ENCODE measurements at places on chromosomes 5 and 9.

DNA sequence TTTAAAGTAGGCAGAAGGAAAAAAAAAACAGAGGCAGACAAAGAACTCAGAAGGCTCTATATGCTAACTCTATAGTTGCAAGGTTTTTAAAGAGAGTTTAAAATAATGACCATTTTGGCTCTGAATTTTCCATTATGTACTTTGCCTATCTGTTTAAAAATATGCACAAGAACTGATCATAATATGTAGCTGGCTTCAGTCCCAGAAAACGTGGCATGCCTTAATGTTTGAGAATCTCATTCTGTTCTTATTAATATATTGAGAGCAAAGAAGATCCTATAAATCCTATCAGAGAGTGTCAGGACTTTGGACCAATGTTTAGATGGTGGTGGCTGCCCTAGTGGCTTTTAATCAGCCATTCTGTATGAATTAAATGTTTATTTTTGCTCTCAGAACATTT is 121.5 kb downstream of the JMY start:
- no peak for DNase-seq

- no peak for DNase-seq
These were observed 27.5 kb upstream of the DNAH5 start for GRCh38 chr5:13972029-13972428.

DNA sequence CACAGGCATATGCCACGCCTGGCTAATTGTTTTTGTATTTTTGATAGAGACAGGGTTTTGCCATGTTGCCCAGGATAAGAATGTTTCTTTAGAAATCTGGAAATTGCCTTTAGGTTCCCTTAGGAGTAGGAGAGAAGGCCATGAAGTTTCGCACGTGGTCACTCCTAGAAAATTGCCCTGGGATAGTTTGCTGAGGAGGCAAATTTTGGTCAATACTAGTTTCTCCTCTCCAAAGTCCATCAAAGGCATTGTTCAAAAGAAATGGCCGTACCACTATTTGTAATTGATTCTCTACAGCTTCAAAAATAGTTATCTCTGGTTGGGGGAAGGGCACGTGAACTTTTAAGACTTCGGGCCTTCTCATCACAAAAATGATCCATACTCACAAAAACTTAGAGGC is 845 bp upstream of the SLC30A5 start:
- no peak for DNase-seq

DNA sequence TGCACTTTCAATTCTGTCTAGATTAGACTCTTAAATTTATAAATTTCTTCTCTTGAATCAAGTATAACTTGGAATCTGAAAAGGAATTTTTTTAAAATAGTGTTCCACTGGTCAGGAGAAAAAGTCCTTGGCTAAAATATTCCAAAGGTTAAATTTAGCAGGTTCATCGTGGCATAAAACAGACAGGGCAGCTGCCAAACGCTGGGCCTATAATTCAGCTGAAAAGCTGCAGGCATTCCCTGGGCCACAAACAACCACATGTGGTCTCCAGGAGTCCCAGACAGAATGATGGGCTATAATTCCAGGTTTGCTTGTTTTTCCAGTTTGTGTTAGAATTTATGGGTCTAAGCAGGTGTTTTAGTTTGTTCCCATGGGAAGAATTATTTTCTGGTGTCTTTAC is 71.1 kb upstream of the RETREG1 start:
- no peak for DNase-seq

DNA sequence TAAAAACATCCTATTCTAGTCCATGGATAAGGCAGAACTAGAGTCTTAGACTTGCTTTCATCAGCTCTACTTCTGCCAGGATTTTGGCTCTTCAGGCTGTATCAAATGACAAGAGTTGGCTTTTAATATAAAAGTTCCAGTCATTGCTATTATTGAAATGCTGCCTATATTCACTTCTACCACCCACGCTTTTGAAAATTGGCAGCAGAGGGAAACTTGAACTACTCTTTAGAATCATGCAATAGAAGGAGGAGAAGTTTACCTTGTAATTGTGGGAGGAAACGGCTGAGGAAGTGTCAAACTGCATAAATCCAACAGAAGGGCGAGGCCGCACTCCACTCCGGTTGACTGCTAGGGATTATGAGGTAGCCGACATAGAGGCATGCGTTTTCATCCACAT is 122.6 kb upstream of the BASP1 start:
- no peak for DNase-seq

DNA sequence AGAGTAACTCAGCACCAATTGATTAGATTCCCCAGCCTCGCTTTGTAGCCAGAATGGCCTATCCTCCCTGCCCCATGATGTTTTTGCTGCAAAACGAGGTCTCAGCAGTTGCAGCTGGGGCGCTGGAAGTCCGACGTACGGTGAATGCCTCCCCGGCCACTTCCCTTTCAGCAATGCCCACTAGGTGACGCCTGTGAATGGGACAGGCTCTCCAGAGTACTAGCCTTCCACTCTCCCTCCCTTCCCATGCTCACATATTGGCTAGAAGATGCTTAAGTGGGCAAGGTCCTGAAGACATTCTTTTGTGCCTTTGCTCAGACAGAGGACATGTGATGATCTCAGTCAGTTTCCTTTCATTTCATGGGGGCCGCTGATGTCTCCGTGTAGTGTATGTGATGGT is 50.8 kb downstream of the DMRT2 start:
- DNase-seq: no peak

GRCh38 chr9:3498691-3499090 is 27.1 kb downstream of the RFX3 start:
- DNase-seq: peak; percentile 95

DNA sequence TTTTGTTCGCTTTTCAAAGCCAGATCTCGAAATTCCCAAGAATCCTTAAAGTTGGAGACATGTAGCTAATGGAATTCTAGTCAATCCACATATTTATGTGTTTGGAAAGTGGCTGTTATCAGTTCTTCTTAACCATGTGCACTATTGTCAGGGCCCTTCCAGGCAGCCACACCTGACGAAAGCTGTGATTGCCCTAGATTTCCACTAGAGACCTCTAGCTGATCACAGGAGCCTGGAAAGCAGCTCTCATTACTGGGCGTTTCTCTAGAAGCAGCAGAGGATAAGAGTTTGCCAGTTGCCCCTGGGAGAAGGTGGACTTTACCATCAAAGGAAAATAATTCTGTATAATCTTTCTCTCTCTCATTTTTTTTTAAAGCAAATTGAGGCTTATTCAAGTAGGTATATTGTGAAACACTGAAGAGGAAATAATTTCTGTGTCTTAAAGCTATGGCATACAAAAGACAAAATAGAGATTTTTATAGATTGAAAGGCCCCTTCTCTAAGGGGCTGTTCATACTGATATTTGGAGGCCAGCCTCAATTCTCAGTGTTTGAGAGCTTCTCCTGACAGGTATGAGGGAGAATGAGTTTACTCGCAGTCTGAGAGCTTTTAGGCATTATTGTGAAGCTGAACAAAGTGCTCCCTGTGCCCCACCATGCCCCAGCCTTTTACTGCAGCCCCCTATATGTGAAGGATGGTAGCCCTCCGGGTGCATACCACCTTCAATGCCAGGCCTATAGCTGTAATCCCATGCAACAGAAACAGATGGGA is 405.4 kb upstream of the ACTBL2 start:
- DNase-seq: peak; percentile 38

- DNase-seq: peak; percentile 39
These were observed 1080.5 kb upstream of the DMAC1 start for GRCh38 chr9:8880060-8880459.

- DNase-seq: no peak
These were observed 4.3 kb downstream of the RAI14 start for GRCh38 chr5:34660444-34660843.

Measured in DMS153 (cell line).